ENCODE measurements at places on chromosomes 2 and 18. TPM values are rescaled to one million over a fixed set of nuclear protein-coding genes. Genes with fewer than 3 reads are reported as not detected.
A peak's percentile ranks its signal among the peaks of the same experiment; 100 is the strongest.

DNA sequence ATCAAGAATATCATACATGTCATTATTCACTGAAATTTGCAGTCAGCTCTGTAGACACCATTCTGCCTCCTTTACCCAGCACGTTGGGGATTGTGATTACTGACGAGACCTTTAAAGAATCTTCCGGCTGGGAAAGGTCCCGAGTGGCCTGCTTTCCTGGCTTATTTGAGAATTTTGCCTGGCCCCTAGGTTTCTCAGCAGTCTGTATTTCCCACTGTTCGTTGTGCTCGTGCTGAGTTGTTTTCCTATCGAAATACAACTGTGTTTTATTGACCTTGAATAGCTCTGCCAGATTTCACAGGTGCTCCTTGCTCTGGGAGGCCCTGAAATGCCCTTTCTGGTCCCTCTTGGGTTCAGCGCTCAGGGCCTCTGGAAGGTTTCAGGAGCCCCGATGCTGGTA lies 94.9 kb downstream of the AGAP1 start:
- DNase-seq = no peak

CIB4 gene
- not detected for total RNA-seq

GRCh38 chr2:46086578-46087070 lies 210.6 kb upstream of the EPAS1 start:
- no peak for DNase-seq

DNA sequence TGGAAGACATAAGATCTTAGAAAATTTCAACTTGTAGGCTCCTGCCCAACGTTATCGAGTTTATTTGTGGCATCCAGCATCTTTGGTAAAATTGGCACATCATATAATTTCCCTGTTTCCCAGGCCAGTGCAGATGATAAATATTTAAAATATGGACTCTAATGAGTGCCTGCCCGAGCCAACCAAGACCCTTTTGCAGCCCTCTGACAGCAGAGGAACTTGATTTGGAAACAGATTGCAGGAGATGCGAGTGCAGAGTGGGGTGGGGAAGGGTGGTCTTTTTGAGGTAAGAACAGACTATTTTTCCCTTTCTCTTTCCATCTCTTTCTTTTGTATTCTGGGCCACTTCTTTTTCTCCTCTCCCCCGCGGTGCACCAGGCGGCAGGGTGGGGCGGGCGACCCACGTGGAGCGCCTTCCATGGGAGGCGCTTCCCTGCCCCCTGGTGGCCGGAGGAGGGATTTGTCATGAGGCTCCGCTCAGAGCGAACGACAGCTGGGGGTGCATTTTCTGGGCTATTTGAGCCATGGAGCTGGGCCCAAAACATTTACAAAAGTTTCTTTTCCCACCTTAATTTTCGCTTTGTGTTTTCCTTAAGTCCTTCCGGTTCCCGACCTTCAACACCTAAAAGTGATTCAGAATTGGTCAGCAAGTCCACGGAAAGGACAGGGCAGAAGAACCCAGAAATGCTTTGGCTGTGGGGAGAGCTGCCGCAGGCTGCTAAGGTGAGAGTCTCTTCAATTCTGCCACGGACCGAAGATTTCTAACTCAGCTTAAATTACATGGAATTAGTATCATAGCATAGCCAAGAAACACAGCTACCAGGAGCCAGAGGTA lies 32.7 kb downstream of the LPIN1 start:
- peak; percentile 75 for DNase-seq

- no peak for DNase-seq
Measured at GRCh38 chr2:226818930-226819329, 16.9 kb upstream of the RHBDD1 start.

DNA sequence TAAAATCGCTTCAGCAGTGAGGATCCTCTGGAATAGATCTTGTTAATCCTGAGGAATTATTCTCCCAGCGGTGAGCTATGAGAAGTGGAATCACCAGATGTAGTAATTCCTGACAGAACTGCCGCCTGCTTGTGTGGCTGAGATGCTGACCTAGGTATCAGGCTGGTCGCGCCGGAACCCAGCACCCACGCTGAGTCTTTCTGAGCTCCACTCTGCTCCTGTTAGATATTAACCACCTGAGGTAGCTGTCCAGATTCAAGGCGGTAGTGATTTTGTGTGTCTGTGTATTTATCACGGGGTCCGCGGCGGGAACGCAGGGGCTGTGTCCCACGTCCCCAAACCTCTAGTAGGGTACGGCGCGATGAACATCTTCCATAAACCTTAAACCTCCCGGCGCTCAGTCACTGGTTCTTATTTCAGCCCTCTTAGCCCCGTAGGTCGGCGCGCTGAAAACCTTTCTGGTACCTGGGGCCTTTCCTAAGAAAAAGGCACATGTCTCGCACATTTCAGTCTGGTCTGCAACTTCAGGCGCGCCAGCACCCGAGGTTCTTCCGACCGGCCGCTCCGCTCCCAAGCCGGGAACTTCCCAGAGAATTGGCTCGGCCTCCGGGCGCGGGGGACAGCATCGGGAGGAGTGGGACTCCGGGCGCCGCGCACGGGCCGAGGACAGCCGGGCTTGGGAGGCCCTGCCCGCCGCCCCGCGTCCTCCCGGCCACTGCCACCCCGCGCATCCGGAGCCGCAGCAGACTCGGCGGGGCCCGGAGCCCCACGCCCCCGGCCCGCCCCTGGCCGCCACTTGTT lies 542 bp upstream of the CNNM3 start:
- DNase-seq = no peak

MOGAT1 gene
- total RNA-seq = 0.31 TPM

VWA3B gene
- 0.12 TPM for total RNA-seq

DIPK1C gene
- total RNA-seq = 6.3 TPM

DSC1 gene
- total RNA-seq = 3.6 TPM

SERPINB11 gene
- total RNA-seq = not detected

DNA sequence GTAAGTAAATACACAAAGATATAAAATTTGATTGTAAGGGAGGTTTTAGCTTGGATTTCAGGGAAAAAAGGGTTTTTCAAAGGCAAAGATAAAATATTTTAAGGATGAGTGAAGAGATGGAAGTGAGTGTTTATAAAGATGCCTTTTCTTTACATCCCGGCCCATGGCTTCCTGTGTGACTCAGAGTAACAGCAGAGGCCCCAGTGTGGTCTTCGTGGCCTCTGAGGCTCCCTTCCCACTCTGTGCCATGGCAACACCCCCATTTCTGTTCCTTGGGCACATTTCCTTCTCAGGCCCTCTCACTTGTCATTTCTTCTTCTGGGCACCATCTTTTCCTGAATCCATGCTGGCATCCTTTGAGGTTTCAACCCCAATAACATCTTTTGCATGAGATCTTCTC lies 92.6 kb upstream of the TMEM18 start:
- DNase-seq = no peak

UGT1A5 gene
- total RNA-seq = not detected

TLX2 gene
- not detected for total RNA-seq

DNA sequence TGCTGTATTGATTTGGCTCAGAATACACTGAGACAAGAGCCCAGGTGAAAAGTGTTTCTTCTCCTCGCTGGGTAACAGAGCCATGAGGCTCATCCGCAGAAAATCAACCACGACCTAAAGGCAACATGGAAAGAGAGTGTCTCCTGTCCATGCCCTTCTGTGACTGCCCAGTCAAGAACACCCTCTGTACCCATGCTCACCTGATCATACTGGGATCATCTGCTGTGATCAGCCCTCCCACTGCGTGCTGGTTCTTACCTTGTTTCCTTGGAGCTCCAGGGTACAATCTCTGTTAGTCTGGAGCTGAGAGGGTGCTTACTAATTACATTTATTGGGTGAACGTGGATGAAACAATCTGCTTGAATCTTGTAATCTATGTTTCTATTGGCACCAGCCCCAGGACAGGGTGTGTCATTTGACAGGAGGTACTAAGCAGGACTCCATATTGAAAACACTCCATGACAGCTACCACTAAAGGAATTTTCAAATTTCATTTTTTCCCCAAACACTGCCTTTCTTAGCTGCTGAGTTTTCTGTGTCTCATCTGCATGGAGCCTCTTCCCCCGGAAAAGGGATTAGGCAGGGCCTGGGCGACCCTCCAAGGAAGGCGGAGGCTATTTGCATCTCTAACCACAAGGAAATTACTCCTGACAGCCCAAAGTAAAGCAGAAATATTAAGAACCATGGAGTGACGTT lies 39.7 kb upstream of the GRP start:
- DNase-seq = no peak

GRCh38 chr2:148603562-148603920 lies 41.0 kb upstream of the EPC2 start:
- DNase-seq = no peak

THSD7B gene
- total RNA-seq = 0.17 TPM

DNA sequence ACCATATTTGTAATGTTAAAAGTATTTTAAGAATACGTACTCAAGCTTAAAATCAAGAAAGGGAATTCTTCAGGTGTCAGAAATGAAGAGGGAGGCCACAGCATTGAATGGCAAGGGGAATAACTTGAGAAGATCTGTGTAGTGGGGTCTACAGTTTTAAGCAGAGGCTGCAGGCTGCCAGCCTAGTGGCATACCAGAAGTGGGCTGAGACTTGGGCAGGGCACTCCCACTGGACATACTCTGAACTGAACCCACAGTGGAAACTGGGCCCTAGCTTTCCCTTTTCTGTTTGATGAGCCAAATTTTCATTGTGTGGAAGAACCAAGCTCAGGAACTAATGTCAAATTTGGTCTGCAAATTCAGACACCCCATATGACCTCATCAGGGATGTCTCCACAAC lies 238.8 kb downstream of the PTPRM start:
- DNase-seq = no peak

DNA sequence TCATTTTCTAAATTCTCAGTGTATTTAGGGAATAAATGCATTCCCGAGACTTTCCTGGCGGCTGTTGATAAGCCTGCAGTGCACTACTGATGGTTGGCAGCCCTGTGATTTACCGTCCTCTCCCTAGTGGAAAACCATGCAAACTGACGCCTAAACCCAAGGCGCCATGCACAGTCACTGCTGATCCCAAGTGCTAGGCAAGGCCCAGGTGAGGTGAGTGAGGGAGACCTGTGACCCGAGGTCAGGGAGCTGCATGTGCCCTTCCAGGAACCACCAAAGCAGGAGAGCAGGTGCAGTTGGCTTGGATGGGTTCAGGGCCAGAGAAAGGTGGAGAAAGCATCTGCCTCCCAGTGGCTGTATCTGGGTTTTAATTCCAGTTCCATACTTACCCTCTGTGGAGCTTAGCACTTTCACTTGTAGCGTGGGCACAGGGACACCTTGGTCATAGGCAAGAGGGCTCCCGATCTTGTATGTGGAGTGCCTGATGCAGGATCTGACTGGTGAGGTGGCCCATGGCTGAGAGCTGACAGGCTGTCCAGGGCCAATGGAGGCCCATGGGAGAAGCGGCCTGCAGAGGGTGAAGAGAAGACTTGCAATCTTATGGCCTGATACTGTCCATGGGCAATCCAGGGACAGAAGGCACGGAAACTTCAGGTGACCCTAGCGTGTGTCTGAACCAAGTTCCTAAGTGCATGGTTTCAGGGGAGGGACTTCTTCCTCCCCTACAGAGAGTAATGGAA lies 131.3 kb downstream of the SH3RF3 start:
- peak; percentile 45 for DNase-seq

- DNase-seq = no peak
Measured at GRCh38 chr2:208150956-208151355, 5.0 kb upstream of the CRYGB start.

DNA sequence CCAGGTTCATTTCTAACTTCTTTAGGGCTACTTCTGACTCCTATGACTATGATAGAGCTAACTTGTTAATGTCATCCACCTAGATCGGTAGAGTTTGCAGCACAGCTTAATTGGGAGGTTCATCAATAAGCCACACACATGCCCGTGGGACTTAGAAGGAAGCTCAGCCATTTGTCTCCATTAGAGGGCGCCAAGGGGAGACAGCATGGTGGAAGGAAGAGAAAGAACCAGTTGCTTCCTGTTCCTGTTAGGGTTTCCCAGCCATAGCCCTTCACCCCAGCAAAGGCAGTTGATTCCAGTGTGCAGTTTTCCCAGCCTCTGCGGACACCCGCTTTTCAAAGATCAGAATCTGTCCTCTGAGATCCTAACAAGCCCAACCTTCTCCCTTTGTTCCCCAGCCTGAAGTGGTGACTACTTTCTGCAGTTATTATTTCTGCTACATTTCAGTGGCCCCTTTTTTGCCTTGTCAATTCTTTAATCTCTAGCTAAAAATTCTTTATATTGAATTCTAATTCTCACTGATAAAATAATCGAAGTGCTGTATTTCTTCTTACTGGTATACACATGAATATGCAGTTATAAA lies 30.3 kb downstream of the MAIP1 start:
- peak; percentile 67 for DNase-seq

ATP5F1A gene
- 2,280 TPM for total RNA-seq

DNA sequence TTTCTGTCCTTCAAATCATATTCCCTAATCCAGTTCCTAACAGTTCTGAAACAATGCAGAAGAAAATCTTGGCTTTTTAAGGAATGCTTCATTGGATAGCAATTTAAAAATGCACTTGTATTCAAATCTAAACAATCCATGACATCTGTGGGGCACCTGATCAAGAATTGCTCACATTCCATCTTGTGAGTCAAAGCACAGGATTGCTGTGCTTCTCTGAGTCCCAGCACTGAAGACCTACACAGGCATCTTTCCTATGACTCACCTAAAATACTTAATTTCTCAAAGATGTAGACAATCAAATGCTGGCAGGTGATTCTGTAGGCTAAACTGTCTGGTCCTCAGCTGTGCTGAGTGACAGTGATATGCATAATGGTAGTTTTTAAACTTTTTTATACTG lies 10.1 kb upstream of the ATP8B1 start:
- DNase-seq = no peak

SERPINB3 gene
- not detected for total RNA-seq

DNA sequence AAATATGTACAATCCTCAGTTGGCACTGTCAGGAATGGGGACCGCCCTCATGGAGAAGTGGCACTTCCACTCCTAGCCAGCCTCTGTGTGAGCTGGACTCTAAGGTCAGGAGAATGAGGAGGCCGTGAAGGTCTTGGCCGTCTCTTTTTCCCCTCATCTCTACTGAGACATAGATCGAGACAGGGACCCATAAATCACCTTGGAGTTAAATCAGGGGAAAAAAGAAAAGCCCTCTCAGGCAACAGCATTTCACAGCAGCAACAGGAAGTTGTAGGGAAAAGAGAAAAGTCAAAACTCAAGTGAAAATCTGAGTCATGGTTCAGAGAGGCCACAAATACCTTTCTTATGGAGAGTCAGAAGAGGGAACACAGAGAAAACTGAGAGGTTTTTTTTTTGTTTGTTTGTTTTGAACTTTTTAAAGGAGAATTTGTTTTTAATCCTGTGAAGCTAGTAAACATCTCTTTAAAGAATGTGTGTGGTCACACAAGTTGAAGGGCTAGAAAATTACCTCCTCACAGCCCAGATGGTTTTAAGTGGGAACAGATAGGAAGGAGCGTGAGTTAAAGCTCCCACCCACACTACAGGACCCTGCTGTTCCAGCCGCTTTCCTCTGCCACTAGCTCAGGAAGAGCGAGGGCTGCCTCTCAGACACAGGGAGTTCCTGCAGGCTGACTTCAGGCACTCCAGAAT lies 30.6 kb upstream of the CYP1B1 start:
- DNase-seq = no peak

- DNase-seq = no peak
Measured at GRCh38 chr2:119681868-119682220, 2.8 kb downstream of the TMEM177 start.
